ENCODE measurements at places on chromosomes 5 and 9. TPM values are rescaled to one million over a fixed set of nuclear protein-coding genes. Genes with fewer than 3 reads are reported as not detected.
A peak's percentile ranks its signal among the peaks of the same experiment; 100 is the strongest.

Gene WDR38
- not detected for total RNA-seq

Gene MED7
- total RNA-seq = 14.8 TPM

Gene PIGO
- 29.6 TPM for total RNA-seq

Gene SOX30
- not detected for total RNA-seq

Gene FOXD4L4
- total RNA-seq = 0.19 TPM

Gene STC2
- total RNA-seq = 116 TPM

Gene CMYA5
- total RNA-seq = 1.6 TPM

Gene SLC36A2
- total RNA-seq = not detected

Gene CDKN2B
- total RNA-seq = 7.0 TPM

Gene KCNMB1
- total RNA-seq = 0.09 TPM

Gene DRD1
- 0.34 TPM for total RNA-seq

Gene SLC36A3
- total RNA-seq = not detected

GRCh38 chr5:68430279-68430678 lies 214.7 kb downstream of the PIK3R1 start:
- DNase-seq = no peak

DNA sequence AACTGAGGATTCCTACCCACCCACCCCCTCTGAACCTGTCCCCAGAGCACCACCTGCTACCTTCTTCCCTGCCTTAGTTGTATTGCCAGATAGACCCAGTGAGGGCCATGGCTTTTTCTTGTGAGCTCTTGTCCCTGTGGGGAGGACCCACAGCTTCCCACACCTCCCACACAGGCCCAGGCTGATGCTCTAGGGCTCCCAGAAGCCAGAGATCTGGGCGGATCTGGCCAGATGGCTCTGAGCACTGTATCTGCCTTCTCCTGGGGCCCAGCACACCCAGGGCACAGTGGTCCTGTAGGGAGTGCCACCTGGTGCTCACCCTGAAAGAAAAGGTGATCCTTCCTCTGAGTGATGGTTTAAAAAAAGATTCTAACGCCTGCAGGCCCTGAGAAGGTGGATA lies 131.7 kb downstream of the DAB2IP start:
- peak; percentile 46 for DNase-seq

GRCh38 chr5:6849316-6850105 lies 136.3 kb downstream of the TENT4A start:
- peak; percentile 4 for DNase-seq

DNA sequence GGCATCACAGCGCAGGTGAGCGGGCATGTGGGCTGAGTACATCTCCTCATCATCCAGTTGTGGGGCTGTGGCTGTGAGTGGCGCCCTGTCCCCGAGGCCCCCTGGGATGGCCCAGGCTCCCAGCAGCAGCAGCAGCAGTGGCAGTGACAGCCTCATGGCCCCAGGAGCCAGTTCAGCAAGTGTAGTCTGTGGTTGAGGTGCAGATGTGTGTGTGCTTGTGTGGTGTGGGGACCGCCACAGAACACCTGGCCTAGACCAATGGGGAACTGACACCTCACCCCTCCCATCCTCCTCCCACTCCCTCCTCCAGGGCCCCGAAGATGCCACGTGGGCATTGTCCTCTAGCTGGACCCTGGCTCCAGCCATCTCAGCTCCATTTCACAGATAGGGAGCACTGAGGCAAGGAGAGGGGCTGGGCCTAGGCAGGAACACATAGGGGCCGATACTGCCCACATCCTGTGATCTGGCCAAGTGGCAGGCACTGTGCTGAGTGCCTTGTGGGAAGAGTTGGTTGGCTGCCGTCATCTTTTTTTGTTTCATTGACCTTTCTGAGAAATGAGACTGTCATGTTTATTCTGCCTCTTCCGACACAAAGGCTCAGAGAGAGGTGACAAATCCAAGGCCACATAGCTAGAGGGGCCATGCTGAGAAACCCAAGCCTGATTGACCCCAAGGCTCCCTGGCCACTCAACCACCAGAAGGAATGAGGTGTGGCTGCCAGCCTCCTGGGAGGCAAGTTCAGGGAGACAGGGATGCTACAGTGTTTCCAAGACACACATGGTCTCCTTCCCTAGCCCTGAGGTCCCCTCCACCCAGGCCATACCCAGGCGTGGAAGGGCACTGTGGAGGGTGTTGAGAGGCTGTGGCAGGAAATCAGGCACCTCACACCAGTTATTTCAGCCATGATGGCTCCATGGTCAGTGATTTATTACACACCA lies at the start of gene MZB1:
Gene MZB1, minus strand, starts transcription at position 213 of the 938 bp plus-strand sequence. Its CDS starts 57 bp downstream, at position 156.
- DNase-seq = peak; percentile 47

DNA sequence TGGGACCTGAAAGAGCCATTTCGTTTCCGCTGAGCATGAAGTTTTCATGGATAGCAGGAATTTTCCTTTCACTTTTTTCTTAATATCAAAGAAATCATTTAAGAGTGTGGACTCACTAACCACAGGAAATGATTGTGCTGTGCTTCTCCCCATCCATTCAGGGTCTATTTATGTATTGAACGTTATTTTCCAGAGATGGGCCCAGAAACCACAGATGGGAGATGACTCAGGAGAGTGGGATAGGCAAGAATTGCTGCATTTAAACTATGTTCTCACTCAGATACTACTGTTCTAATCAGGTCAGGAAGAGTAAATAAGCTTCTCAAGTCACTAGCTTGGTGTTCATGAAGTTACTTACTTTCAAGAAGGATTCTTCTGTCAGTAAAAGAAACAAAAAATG lies 763.8 kb downstream of the DTWD2 start:
- DNase-seq = no peak

DNA sequence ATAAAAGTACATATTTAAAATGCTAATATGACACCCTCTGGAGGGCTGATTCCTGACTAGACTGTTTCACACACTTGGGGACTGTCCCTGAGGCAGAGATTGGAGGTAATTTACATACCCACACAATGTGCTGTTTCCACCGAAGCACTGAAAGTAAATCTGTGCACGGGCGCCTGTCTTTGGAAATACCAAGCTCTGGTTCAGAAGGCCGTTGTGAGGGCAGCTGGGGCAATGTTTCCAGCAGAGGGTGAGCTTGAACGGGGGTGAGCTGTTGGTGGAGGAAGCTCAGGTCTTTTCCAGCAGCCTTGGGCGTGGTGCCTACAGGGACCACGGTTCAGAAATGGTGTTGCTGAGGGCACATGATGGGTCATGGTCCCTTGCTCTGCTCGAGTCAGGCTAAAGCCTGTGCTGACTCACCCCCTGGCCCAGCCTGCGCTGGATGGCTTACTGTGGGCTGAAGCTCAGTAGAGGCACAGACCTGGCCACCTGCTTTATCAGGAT lies 25.8 kb upstream of the HMCN2 start:
- DNase-seq = peak; percentile 55

DNA sequence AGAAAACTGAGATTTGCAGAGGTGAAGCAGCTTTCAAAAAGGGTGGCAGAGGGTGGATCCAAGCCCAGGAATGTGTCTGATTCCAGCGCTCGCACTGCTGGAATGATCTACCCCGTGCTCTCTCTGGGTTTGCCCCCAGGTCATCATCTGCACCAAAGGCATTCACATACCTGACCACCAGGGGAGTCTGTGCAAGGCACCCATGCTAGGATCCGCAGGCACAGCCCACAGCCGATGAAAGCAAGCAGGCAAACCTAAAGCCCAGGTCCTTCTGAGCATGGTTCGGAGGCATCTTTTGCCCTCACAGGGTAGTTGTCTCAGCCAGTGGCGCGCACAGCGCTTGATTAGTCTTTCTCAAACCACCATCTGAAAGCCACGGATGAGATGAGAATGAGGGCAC lies 56.6 kb downstream of the TEK start:
- peak; percentile 73 for DNase-seq

GRCh38 chr5:180736536-180736935 lies 3.3 kb downstream of the OR2Y1 start:
- no peak for DNase-seq

DNA sequence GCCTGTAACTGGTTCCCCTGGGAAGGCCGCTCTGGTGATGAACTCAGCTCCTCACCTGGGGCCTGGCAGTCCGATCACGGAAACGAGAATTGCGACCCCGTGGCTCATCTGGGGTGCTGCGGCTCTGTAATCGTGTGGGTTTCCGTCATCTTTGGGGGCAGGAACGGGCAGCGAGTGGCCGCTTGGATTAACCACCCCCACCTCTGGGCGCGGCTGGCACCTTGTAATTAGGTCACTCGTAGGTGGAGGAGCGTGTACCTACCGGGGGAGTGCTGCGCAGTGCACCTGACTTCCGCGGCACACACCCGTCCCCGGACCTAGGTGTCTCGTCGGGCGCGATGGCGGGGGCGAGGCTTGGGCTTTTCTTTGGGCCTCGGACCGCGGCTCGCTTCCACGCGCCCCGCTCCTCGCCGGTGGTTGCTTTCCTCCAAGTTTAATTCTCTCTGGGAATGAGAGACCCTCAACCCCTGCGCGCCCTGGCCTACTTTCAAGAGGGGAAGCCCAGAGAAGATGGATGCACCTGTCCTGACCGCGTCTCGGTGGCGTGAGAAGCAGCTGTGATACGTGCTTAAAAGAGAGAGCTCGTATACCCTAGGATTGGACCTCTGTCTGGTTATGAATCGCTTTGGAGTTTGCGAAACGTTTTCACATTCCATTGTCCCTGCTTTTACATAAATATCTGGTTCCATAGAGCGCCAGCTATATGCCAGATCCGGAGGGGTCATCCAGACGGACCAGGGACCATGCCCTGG lies 744 bp upstream of the PPP2CA start:
- no peak for DNase-seq

DNA sequence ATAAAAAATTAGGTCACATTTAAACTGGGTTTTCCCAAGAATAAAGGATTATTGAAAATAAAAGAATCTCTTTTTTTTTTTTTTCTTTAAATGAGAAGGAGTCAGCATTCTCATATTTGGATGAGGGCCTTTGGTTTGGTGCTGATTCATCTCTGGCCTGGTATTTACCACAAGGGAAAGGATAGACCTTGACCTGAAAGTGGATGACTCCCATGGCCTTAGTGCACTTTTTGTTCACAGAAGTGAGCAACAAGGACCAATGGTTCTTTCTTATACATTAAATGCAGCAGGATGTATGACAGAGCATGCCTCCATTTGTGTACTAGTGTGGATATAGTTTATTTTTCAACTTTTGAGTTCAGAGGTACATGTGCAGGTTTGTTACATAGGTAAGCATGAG lies 6.9 kb downstream of the YTHDC2 start:
- DNase-seq = no peak

- no peak for DNase-seq
Observed at GRCh38 chr9:121676926-121677325, 25.5 kb downstream of the DAB2IP start.

GRCh38 chr9:97438257-97438656 lies 26.4 kb downstream of the TDRD7 start:
- no peak for DNase-seq

GRCh38 chr9:70420441-70421271 lies 6.2 kb upstream of the KLF9 start:
- DNase-seq = peak; percentile 94

DNA sequence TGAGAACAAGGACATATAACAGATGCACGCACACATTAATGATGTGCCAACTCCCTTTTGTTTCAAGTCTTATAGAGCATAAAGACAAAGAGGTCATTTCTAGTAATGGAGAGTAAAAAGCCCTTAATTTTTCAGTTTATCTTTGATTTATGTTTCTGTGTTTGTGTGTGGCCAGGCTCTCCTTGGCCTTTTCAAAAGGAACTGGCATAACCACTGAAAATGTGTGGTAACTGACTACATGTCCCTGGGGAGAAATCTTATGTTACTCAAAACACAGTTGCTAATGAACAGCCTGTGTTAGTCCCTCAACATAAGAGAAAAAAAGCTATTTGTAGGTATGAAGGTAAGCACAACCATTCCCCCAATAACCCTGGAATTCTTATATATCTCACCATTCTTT lies 47.6 kb upstream of the SHOC1 start:
- no peak for DNase-seq

- DNase-seq = peak; percentile 41
Observed at GRCh38 chr9:126217797-126218196, 108.8 kb upstream of the MVB12B start.

DNA sequence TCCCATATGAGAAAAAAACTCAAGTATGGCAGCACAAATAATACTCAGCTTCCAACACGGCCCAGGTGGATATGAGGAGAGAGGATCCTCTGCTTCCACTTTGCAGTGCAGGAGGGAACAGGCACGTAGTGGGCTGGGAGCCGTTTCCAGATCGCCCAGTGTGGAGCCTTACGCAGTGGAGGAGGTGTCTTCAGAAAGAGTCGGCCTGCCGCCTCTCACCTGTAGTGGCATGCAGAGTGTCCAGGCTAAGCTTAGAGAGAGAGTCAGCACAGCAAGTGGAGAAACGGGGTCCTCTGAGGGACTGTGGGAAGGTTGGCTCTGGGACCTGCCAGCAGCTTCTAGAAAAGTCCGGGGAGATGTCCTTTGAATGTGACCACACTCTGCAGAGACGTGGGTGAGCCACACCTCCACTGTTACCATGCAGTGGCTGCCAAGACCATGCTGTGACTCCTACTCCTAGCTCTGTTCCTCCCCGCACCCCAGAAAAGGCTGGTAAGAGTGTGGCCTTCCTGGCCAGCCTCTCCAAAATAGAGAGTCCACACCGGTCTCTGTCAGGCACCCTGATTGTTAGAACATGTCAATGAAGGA lies 3.5 kb upstream of the SEMA4D start:
- no peak for DNase-seq

DNA sequence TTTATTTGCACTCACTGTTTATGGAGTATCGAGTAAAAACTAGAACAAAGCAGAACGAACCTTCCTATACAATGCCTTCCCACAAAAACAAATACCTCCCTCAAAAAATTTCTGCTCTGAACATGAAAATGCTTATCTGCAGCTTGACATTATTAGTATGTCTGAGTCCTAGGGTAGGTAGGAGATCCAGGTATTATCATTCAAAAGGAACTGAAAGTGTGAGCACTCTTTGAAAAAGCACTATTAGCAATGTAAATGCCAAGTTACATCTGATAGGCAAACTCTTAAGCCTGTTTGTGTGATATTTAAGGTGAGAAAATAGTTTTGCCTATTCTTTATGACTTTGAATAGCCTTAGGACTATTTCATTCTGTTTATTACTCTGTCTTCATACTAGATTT lies 47.6 kb downstream of the ZSWIM6 start:
- no peak for DNase-seq

DNA sequence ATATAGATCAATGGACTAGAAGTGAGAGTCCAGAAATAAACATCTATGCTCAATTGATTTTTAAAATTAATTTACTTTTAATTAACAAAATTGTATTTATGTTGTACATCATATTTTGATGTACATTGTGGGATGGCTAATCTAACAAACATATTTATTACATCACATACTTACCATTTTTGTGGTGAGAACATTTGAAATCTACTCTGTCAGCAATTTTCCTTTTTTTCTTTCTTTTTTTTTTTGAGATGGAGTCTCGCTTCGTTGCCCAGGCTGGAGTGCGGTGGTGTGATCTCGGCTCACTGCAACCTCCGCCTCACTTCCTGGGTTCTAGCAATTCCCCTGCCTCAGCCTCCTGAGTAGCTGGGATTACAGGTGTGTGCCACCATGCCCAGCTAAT lies 32.4 kb upstream of the SHB start:
- DNase-seq = no peak

- peak; percentile 29 for DNase-seq
Observed at GRCh38 chr9:125994066-125994943, 247.1 kb downstream of the PBX3 start.

GRCh38 chr5:53782620-53783019 lies 222.2 kb downstream of the NDUFS4 start:
- no peak for DNase-seq

All from endodermal cell (in vitro differentiated cells).